ENCODE measurements at places on chromosomes 12 and 14.

DNA sequence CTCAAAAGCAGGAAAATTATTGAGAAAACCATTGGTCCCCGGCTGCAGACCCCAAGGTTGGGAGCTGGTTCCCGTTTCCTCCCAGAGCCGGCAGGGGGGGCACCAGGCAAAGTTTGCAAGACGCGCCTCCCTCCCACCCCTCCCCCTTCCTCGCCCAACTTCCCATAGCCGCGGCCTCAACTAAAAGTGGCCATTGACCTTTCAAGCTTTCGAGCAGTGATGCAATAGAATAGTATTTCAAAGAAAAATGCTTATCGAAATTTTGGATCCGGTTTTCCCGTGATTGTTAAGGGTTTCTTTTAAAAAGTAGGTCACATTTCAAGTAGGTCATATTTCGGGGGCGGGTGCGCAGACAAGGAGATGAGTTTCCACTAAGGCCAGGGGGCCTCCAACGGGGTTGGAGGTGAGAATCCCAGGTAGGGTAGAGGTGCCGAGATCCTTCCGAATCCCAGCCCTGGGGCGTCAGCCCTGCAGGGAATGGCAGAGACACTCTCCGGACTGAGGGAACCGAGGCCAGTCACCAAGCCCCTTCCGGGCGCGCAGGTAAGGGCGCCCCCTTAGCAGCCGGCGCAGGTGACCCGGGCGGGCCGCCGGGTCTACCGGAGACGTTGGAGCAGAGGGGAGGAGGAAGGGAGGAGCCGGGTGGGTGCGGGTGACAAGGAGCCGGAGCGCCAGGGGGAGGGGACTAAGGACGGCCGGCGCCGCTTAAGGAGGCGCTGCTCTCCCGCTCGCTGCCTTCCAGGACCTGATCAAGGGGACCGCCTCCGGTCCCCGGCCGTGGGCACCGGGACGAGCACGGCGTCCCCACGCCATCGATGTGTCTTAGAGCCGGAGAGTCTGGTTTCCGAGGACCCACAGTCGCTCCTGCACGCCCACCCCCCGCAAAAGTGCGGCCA is 2.6 kb upstream of the SOCS2 start:
- peak; percentile 29 for DNase-seq

DNA sequence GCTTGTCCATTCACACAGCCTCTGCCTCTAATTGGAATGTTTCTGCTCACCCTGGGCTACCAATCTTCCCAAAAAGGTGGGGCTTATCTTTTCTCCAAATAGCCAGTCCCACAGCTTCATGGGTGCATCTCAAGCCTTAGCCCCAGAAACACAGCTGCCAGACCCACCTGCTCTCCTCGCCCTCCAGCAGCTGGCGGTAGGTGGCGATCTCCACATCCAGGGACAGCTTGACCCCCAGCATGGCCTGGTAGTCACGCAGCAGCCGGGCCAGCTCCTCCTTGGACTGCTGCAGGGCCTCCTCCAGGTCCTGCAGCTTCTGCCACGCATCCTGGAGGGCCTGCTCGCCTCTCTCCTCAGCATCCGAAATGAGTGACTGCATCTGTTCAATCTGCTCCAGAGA is 11.1 kb downstream of the KRT77 start:
- no peak for DNase-seq

GRCh38 chr12:44677724-44678123 is 198.4 kb downstream of the NELL2 start:
- no peak for DNase-seq

DNA sequence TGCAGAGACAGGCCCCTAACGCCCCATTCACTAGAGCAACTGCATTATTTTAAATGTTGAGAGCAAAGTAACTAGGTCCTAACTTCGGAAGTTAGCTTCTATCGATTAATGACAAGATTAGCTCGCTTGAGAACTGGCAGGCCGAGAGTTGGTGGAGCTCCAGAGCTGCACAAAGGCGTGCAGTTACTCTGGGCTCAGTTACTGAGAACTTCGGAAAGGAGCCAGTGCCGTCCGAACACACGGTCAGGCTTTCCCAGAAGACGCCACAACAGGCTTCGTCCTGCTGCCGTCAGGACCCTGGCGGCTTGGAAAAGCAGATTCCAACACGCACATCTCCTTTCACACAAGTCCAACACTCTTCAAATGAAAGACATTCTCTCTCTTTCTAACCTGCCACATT is 45.4 kb upstream of the TESC start:
- DNase-seq: no peak

DNA sequence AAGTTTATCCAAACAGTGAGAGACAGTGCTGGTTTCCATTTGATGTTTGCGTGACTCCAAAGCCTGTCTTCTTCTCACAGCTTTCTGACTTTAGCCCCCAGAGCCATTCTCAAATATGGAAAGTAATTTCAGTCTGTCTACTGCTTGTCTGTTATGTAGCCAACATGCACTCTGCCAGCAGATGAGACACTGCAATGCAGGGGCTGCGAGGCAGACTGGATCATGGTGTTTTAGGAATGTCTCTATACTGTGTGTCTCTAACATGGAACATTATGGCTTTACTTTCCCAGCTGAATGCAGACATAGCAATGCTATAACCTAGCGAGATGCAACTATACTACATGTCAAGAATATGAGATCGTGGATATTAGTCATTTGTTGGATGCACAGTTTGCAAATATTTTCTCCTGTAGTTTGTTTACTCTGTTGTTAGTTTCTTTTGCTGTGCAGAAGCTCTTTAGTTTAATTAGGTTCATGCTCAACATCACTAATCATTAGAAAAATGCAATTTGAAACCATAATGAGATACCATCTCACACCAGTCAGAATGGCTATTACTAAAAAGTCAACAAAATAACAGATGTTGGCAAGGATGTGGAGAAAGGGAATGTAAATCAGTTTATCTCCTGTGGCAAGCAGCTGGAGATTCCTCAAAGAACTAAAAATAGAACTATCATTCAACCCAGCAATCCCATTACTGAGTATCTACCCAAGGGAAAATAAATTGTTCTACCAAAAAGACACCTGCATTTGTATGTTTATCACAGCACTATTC is 235.8 kb upstream of the TMTC1 start:
- no peak for DNase-seq

GRCh38 chr12:60230056-60230455 is 634.2 kb downstream of the SLC16A7 start:
- DNase-seq: no peak

GRCh38 chr12:118023301-118023860 is 6.9 kb downstream of the RFC5 start:
- no peak for DNase-seq

DNA sequence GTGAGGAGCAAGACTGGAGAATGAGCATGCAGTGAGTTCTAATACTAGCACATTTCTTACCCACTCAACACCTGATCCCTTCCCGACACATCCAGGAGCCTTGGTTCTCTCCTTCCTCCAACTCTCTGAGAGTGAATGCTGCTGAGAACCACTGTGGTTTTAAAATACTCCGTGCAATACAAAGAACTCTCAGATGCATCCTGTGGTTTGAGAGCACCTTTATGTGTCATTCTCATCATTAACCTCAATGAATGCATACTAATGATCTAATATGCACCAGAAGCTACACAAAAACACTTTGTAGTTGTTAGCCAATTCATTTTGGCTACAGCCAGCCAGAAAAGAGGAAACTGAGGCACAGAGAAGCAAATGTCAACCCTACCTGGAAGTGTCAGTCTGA is 87.6 kb downstream of the GALNT8 start:
- DNase-seq: no peak

DNA sequence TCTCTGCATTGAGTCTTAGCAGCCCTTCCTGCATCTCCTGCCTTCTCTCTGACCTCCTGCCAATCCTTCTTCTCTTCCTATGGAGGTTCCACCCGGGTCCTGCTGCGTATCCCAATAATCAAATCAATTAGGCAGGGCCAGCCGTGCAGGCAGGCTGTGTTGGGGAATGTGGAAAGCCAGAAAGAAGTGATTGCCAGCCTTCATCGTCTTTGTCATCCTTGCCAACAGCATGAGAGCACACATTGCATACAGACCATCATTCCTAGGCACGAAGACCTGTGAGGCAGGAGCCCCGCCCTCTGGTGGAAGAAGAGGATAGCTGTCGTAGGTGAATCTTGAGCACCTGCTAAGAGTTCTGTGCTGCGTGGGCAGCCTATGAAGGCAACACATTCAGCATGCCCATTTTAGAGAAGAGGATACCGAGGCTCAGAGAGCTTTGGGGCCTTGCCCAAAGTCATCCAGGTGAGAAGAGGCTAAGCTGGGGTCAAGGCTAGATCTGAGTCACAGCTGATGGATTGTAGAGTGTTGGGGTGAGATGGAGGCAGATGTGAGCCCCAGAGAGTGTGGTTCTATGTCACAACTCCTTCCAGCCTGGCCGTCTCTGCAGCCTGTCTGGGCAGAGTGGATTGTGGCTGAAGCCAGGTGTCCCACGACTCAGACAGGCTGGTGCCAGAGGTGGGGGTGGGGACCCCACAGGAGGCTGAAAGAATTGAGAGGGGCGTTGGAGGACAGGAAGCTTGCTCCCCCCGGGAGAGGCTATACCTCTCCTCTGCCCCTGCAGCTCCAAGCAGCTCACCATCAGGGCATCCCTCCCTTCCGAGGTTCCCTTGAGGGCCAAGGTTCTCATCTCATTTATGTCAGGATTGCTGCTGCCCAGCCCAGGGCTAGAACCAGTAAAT is 12.7 kb downstream of the C14orf132 start:
- DNase-seq: no peak

GRCh38 chr14:51806026-51807023 is 54.1 kb upstream of the GNG2 start:
- no peak for DNase-seq

- peak; percentile 67 for DNase-seq
Measured at GRCh38 chr12:68807576-68808387, at the start of gene MDM2. Gene MDM2, plus strand, starts transcription at chr12:68808177. Its CDS starts 301 bp downstream, at chr12:68808478.

DNA sequence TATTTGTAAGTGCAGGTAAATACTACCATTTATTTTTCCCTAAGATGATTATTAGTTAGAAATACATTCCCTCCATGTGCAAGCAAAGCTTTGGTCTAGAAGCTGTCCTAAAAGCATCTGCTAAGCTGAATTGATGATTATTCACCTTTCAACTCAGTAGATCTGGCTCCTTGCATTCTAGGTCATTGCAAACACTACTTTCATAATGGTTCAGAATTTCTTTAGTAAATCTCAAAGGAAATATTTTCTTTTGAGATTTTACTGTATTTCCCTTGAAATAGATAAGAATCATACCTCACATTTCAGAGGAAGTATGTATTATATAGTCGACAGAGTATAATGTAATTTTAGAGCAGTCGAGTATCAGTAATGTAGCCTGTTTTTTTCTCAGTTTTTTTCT is 2.4 kb downstream of the ETNK1 start:
- DNase-seq: no peak

- no peak for DNase-seq
Measured at GRCh38 chr14:31921721-31922120, 155.4 kb upstream of the ARHGAP5 start.

DNA sequence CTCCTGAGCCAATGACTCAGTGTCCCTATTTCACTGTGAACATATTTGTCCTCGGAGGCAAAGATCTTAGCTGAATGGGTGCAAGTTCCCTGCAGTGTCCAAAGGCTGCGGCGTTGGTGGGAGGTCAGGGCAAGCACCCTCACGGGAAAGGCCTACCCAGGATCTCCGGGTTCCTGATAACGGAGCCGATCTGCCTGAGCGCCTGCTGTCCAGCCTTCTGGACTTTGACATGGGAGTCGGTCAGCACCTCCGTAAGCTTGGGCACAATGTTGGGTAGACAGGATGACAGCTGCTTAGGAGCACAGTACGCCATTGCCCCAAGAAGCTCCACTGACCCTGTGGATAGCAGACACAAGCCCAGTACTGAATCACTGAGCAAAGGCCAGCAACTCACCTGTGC is 31.5 kb upstream of the RAB35 start:
- no peak for DNase-seq

- peak; percentile 20 for DNase-seq
Measured at GRCh38 chr12:10289005-10289754, 18.5 kb upstream of the KLRD1 start.

GRCh38 chr12:59322473-59322872 is 273.4 kb upstream of the SLC16A7 start:
- DNase-seq: no peak

GRCh38 chr12:7102582-7102981 is 6.4 kb downstream of the C1RL start:
- DNase-seq: no peak
